Motor neuron (in vitro differentiated cells): ENCODE measurements at places on chromosomes 2 and 18. TPM values are rescaled to one million over a fixed set of nuclear protein-coding genes. Genes with fewer than 3 reads are reported as not detected.

TEX44 gene
- total RNA-seq, result 0.17 TPM in 1 of 2 replicates, not detected in the other

CNDP1 gene
- 0.31 TPM in 1 of 2 replicates, not detected in the other for total RNA-seq

ASB18 gene
- 0.32 and 0.57 TPM in 2 replicates for total RNA-seq

TMEM17 gene
- total RNA-seq, result 3.5 and 4.0 TPM in 2 replicates

LRRC30 gene
- total RNA-seq, result not detected in 2 replicates

PARD6G gene
- 5.4 and 6.7 TPM in 2 replicates for total RNA-seq

LRRTM4 gene
- 16.6 and 18.3 TPM in 2 replicates for total RNA-seq

LONRF2 gene
- 16.1 and 19.5 TPM in 2 replicates for total RNA-seq

M1AP gene
- total RNA-seq, result 0.22 and 0.75 TPM in 2 replicates

IL1RL1 gene
- 0.11 TPM in 1 of 2 replicates, not detected in the other for total RNA-seq

REG3G gene
- 0.66 and 3.3 TPM in 2 replicates for total RNA-seq

IL36B gene
- 4.9 and 5.1 TPM in 2 replicates for total RNA-seq

CD8A gene
- 0.15 TPM in 1 of 2 replicates, not detected in the other for total RNA-seq

GAL3ST2 gene
- not detected in 2 replicates for total RNA-seq

RFTN2 gene
- 2.4 and 3.5 TPM in 2 replicates for total RNA-seq

DTNA gene
- 140 and 183 TPM in 2 replicates for total RNA-seq

PDCD1 gene
- 0.11 TPM in 1 of 2 replicates, not detected in the other for total RNA-seq

CIB4 gene
- not detected in 2 replicates for total RNA-seq

CPO gene
- total RNA-seq, result not detected in 2 replicates

PLA2R1 gene
- 0.13 and 0.14 TPM in 2 replicates for total RNA-seq

HNRNPA3 gene
- total RNA-seq, result 70.2 and 72.9 TPM in 2 replicates

ICOS gene
- total RNA-seq, result 0.14 TPM in 1 of 2 replicates, not detected in the other

OTOS gene
- not detected in 2 replicates for total RNA-seq

DARS1 gene
- total RNA-seq, result 58.1 and 58.8 TPM in 2 replicates

NEB gene
- 4.0 and 4.9 TPM in 2 replicates for total RNA-seq

FZD7 gene
- 26.8 and 29.5 TPM in 2 replicates for total RNA-seq

SULT1C4 gene
- 26.9 and 34.8 TPM in 2 replicates for total RNA-seq

KCNS3 gene
- total RNA-seq, result 2.2 and 2.3 TPM in 2 replicates

KDM3A gene
- total RNA-seq, result 132 and 137 TPM in 2 replicates

DPP10 gene
- total RNA-seq, result 0.36 TPM in 1 of 2 replicates, not detected in the other

ALK gene
- 0.30 and 0.91 TPM in 2 replicates for total RNA-seq

CKAP2L gene
- 0.87 and 1.4 TPM in 2 replicates for total RNA-seq

PRKAG3 gene
- 0.07 TPM in 1 of 2 replicates, not detected in the other for total RNA-seq

UGT1A5 gene
- 0.47 TPM in 1 of 2 replicates, not detected in the other for total RNA-seq

SLC4A3 gene
- total RNA-seq, result 15.7 and 17.7 TPM in 2 replicates

KCNE4 gene
- total RNA-seq, result 1.3 TPM in 2 replicates

NAT8 gene
- total RNA-seq, result 0.67 and 0.68 TPM in 2 replicates

HOXD13 gene
- total RNA-seq, result 0.05 and 0.13 TPM in 2 replicates

LIMS4 gene
- total RNA-seq, result 0.58 and 0.77 TPM in 2 replicates

UGT1A3 gene
- 0.42 TPM in 1 of 2 replicates, not detected in the other for total RNA-seq

ADRA2B gene
- total RNA-seq, result 0.11 and 0.13 TPM in 2 replicates

MSTN gene
- 0.05 and 0.13 TPM in 2 replicates for total RNA-seq

SAG gene
- 3.9 and 4.2 TPM in 2 replicates for total RNA-seq

GPR75 gene
- total RNA-seq, result 1.4 and 2.0 TPM in 2 replicates
